Activated naive CD8-positive, alpha-beta T cell treated with anti-CD3 and anti-CD28 coated beads, Interleukin-2, amount 50 U/mL, for 16 hours (primary cell): ENCODE measurements at places on chromosomes 7 and 10.

DNA sequence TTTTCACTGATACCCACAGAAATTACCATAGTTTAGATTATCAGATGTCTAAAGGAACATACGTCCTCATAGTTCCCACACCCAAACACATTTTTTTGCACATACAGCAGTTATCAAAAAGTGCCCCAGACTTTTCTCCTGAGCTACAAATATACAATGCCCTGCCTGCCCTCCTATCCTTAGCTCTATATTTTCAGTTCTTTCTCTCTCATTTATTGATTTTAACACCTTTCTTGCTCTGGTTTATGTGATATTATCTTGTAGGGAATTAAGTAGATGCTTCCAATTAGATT lies 25.1 kb upstream of the SGMS1 start:
- no peak for DNase-seq

- no peak for DNase-seq
These were observed 183.1 kb downstream of the CHN2 start for GRCh38 chr7:29377718-29378117.

DNA sequence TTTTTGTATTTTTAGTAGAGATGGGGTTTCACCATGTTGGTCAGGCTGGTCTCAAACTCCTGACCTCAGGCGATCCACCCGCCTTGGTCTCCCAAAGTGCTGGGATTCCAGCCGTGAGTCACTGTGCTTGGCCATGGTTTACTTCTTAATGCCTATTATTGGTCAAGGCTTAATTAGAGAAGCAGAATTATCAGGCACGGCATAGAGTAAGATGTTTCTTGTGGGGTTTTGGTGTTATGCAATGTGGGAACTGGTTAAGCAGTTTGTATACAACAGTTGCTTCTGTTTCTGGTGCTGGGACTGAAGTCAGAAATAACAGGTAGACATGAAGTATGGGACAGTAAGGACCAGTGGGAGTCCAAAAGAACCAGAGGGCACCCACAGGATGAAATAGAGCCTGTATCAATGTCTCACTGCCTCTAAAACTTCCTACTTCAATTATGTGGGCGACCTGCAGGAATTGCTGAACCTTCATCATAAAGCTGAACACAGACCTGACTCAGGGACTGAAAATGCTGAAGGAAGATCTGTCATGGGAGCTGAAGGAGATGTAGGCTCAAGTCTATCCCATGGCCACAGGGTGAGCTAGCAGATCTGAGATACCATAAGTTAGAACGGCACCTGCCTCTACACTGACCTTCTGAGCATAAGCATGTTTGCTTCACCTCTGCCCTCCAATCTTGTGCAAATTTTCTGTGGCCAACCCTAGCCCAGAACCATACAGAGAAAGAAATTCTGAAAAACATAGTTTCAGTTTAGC lies 38.3 kb upstream of the VCL start:
- DNase-seq: no peak

- DNase-seq: no peak
These were observed 918 bp downstream of the CALHM2 start for GRCh38 chr10:103451091-103451813.

GRCh38 chr7:105084581-105084980 lies 70.6 kb downstream of the KMT2E start:
- no peak for DNase-seq

- DNase-seq: no peak
These were observed 33.2 kb upstream of the MKRN1 start for GRCh38 chr7:140512317-140513000.

DNA sequence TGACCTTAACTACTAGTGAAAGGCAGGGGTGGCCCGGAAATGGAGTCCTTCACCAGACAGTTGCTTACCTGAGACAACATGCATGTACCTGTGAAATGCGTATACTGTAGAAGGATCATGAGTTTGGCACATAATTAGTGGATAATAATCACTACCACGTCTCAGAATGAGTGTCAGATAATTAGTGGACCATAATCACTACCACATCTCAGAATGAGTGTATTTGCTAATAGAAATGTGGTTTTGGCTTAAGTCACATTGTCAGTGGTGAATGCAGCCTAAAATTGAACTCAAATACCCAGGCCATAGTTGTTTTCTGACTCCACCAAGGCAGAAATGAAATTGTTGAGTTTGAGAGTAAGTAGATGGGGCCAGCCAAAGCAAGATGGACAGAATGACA lies 468.3 kb upstream of the GALNT17 start:
- no peak for DNase-seq

GRCh38 chr10:14235566-14236195 lies 95.0 kb downstream of the FRMD4A start:
- DNase-seq: no peak

- no peak for DNase-seq
These were observed 991 bp downstream of the ZNF239 start for GRCh38 chr10:43573250-43574000.

GRCh38 chr7:135525426-135525825 lies 15.5 kb upstream of the CNOT4 start:
- no peak for DNase-seq

GRCh38 chr10:132273966-132274365 lies 33.8 kb downstream of the STK32C start:
- no peak for DNase-seq

- no peak for DNase-seq
These were observed 533.4 kb upstream of the SEMA3D start for GRCh38 chr7:85719981-85720953.

DNA sequence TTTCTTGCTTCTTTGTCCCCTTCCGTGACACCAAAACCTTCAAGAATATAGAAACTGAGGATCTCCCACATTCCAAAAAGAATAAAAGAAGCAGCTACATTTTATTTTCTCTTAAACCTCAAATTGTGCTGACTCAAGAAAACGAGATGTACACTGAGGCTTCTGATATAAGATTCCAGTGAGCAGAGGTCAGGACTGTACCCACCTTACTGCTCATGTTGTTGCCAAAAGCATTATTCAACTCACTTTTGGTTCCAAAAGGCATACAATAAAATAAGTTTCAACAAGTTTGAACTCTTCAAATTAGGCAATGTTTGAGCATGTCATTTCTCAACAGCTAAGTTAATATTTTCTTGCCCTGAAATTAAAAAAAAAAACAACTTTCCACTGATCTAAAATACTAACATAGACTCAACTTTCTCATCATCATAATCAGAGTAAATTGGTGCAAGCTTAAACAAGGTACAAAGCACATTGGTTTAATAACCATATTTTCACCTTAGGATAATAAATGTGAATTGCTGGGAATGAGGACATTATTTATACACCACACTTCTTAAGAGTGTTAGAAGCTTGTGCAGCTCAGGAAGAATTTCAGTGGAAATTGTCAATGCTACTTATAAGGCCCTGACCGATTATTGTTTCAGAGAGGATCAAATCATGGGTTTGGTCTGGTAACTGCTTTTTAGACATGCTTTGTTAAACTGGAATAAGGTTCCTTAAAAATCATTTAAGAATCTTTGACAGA lies 629.0 kb upstream of the IGFBP3 start:
- DNase-seq: no peak

GRCh38 chr7:44944821-44945220 lies 34.0 kb downstream of the MYO1G start:
- no peak for DNase-seq

- DNase-seq: no peak
These were observed 9.0 kb downstream of the TMEM243 start for GRCh38 chr7:87210506-87210905.

GRCh38 chr10:5095687-5096086 lies 1.5 kb downstream of the AKR1C3 start:
- DNase-seq: no peak

GRCh38 chr7:150451833-150452461 lies 1.5 kb downstream of the GIMAP8 start:
- DNase-seq: no peak

GRCh38 chr7:44703921-44704320 lies 44.7 kb upstream of the ZMIZ2 start:
- no peak for DNase-seq

- DNase-seq: no peak
These were observed 75.3 kb upstream of the GDF10 start for GRCh38 chr10:47224546-47225218.

GRCh38 chr7:139066315-139066714 lies 30.5 kb upstream of the ZC3HAV1L start:
- DNase-seq: no peak

- DNase-seq: no peak
These were observed 370 bp downstream of the TMEM60 start for GRCh38 chr7:77797734-77798393.

DNA sequence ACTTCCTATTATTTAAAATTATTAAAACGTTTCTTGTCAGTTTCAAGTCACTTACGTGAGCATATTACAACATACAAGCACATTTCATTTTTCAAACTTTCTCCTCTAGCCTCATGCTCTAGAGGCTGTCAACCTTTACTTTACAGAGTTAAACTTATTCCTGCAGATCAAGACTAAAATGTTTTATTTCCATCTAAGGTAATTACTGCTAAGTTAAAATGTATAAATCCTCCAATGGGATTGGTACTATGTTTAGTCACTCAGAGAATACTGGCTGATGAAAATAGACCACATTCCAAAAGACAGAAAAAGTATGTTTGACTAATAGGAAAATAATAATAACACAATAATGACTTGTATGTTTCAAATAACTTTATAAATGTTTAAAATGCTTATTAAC lies 8.4 kb upstream of the TRDMT1 start:
- DNase-seq: no peak

DNA sequence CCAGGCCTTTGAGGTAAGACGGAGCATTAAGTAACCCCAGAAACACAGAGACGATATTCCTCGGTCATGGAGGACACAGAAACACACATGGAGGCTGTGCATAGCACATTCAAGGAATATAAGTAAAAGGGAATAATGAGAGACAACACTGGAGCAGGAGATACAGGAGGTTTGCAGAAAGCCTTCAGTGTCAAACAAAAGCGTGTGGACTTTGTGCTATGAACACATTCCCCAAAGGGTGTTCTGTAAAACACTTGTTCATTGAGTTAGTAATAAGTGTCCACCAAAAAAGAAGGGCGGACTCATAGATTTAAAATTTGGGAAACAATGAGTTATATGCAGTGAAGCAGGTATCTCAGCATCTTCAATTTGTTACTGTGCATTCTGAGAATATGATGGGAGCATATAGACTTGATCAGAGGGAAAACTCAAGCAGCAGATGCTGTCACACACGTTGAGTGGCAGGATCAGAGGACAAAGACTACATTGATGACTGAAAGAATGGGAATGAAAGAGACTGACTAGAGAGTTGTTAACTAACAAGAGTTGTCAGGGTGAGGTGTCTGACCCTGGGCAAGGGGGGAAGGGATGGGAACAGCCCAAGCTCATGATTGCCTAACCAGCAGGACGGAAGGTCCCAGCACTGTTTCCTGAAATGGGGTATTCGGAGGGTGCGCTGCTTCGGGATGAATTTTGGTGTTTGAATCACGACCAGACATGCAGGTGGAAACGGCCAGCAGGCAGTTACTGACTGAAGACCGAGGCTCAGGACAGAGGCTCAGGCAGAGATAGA lies 85.2 kb upstream of the VIPR2 start:
- no peak for DNase-seq

- no peak for DNase-seq
These were observed 250.7 kb upstream of the MYO3A start for GRCh38 chr10:25683344-25683743.

GRCh38 chr10:74875966-74876365 lies 49.6 kb downstream of the KAT6B start:
- no peak for DNase-seq

- DNase-seq: no peak
These were observed 44.3 kb upstream of the ZC3HAV1 start for GRCh38 chr7:139153832-139154231.

GRCh38 chr10:90591629-90592028 lies 266.2 kb downstream of the HTR7 start:
- no peak for DNase-seq

DNA sequence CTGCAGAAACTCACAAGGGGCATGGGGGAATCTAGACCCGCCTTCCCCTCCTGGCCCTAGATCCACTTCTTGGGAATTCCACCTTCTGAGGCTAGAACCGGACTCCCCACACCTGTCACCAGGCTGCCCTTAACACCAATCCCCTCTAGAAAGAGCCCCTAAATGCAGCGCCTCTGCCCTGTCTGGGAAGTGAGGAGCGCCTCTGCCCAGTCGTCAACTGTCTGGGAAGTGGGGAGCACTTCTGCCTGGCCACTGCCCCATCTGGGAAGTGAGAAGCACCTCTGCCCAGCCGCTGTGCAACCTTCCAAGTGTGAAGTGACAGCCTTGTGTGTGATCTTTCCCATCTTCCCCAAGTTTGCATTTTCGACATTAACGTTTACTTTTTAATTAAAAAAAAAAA lies 8.8 kb downstream of the RCC1L start:
- DNase-seq: no peak

DNA sequence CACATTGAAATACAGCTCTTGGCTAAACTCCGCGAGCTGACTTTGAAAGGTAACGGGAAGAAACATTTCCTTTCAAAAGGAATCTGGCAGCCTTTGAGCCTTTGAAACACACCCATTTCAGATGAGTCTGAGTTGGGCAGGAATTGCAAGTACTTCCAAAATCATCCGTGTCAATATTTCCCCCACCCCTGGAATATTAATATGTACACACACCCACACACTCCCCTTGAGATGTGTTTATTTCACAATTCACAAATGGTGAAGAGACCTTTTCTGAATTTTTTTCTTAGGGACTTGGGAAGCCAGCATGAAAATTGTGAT lies 438.7 kb upstream of the NRP1 start:
- no peak for DNase-seq

DNA sequence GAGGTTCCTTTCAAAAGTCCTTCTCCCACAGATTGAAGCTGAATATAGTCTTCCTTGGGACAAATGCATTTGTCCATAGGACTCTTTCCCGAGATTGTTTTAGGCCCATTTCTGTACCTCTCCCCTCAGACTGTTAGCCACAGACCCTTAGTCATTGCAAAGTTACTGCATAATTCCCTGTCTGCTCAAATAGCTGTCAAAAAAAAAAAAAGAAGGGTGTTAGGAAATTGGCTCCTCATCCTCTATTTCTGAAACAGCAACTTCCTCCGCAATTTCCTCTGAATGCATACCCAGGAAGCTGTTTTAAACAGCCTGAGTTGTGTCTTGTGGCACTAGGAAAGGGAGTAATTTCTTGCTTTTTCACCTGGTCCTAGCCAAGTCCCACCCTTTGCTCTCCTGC lies 5.4 kb downstream of the LRRC4 start:
- DNase-seq: no peak

GRCh38 chr10:3533296-3533695 lies 251.7 kb downstream of the KLF6 start:
- DNase-seq: no peak

- DNase-seq: no peak
These were observed 3.1 kb upstream of the ADAM12 start for GRCh38 chr10:126391192-126391885.

- DNase-seq: no peak
These were observed 243.7 kb upstream of the BMPER start for GRCh38 chr7:33661430-33662160.

- no peak for DNase-seq
These were observed 40.2 kb upstream of the KLF6 start for GRCh38 chr10:3825244-3825643.

DNA sequence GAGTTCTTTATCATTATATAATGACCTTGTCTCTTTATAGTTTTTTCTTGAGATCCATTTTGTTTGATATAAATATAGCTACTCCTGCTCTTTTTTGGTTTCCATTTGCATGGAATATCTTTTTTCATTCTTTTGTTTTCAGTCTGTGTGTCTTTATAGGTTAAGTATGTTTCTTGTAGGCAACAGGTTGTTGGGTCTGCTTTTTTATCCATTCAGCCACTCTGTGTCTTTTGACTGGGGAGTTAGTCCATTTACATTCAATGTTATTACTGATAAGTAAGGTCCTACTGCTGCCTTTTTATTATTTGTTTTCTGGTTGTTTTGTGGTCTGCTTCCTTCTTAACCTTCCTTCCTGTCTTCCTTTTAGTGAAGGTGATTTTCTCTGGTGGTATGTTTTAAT lies 21.1 kb downstream of the GALNT11 start:
- no peak for DNase-seq
